Stimulated activated CD4-positive, alpha-beta T cell treated with anti-CD3 and anti-CD28 coated beads, Interleukin-12 subunit alpha, Interleukin-12 subunit beta, amount 100 ng/mL, for 24 hours (primary cell): ENCODE measurements at places on chromosomes 16 and 17.

DNA sequence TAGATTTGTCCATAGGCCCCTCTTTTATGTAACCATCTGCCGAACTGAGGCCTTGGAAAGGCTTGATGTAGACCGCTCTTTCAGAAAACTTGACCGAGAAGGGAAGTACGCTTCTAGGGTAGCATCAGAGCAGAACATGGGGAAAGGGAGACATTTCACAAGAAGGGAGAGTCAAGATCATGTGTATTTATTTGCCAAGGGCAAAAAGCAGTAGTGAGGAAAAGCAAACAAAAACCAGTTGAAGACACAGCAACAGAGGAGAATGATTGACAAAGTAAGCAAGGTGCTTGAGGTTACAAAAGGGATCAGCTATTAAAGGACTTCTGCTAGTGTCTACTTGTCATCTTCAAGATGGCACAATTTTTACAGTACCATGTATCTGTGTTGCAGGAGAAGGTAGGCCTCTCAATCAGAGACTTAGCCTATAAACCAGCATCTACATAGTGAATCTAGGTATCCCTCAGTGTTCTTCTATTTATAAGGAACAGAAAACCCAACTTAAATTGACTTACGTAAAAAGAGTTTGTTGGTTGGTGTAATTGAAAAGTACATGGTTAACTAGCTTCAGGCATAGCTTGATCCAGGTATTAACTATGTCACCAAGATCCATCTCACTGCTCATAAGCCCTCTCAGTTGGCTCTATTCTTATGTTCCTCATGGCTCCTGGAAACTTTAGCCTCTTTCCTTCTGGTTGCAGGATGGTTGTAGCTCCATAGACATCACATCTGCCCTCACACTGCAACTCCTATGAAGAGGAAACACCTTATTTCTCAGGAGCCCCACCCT, 288.4 kb downstream of the IRX3 start:
- DNase-seq: no peak

GRCh38 chr17:76134911-76135809, 5.9 kb downstream of the FOXJ1 start:
- no peak for DNase-seq

DNA sequence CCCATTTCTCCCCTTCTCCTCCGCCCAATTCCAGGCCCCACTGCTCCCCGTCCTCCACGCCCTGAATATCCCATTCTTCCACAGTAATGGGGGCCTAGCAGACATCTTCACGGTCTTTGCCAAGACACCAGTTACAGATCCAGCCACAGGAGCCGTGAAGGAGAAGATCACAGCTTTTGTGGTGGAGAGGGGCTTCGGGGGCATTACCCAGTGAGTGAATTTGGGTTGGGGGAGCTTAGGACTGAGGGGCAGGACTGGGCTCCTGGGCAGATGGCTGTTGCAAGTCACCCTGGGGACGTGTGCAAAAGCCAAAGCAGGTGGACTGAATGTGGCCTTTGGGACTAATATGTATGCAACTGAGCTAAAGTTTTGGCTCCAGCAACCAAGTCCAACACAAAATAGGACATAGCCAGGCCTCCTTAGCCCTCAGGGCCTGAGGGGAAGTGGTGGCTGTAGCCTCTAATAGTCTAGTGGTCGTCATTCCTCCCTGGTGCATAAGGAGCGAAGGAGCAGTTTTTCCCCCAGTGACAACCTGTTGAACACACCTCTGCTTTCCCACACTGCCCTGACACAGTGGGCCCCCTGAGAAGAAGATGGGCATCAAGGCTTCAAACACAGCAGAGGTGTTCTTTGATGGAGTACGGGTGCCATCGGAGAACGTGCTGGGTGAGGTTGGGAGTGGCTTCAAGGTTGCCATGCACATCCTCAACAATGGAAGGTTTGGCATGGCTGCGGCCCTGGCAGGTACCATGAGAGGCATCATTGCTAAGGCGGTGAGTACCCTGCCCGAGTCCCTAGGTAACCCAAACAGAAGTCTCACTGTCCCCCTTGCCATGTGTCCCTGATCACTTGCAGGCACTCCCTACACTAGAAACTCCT, 2.6 kb downstream of the ACADVL start:
- DNase-seq: no peak

GRCh38 chr17:66459811-66460270, 157.4 kb downstream of the PRKCA start:
- no peak for DNase-seq

DNA sequence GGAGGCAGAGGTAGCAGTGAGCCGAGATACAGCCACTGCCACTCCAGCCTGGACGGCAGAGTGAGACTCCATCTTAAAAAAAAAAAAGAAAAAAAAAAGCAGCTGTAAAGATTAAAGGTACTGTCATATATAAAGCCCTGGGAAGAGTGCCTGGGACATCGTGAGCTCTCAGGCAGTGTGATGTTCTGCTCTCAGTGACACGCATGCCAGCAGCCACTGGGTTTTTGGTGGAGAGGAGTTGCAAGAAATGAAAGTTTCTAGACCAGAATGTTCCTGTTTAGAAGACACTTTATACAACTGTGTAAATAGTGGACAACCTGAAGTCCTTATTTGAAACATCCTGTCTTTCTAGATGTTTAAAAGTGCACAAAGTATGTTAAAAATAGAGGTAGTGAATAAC, 213.2 kb downstream of the IRF8 start:
- no peak for DNase-seq

DNA sequence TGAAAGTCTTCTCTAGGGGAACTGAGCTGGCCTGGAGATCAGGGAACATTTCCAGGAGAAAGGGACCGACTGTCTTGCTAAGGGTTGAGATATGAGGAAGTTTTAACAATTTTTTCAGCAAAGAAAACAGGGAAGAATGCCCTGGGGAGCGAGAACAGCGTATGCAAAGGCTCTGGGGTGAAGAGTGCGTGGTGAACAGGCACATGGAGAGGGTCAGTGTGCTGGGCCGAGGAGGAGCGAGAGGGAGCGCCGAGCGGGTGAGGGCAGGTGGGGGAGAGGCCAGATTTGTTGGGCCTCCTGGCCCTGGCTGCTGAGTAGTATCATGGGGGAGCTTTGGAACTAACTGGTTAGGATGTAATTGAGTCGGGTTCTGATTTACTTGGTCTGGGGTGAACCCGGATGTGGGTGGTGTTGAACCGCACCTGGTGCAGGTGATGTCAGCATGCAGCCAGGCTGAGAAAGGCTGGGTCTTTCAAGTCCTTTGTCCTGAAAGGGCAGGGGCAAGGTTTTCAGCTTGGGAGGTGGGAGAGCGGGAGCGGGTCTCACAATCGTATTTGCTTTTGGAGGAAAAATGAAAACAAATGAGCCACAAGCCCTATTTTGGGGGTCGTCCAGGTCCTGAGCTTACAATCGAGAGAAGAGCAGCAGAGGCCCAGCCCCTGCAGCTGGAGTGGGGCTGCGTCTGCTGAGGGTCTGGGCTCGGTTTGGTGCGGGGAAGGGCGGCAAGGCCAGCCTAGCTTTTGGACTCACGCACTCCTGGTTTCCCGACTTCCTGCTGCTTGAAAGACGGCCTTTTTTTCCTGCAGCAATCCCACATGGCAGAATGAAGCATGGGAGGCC, 11.1 kb upstream of the WFDC1 start:
- DNase-seq: no peak
